ENCODE measurements at places on chromosomes 2 and 18.

- no peak for DNase-seq
Measured at GRCh38 chr18:50847192-50847591, 27.4 kb upstream of the MRO start.

DNA sequence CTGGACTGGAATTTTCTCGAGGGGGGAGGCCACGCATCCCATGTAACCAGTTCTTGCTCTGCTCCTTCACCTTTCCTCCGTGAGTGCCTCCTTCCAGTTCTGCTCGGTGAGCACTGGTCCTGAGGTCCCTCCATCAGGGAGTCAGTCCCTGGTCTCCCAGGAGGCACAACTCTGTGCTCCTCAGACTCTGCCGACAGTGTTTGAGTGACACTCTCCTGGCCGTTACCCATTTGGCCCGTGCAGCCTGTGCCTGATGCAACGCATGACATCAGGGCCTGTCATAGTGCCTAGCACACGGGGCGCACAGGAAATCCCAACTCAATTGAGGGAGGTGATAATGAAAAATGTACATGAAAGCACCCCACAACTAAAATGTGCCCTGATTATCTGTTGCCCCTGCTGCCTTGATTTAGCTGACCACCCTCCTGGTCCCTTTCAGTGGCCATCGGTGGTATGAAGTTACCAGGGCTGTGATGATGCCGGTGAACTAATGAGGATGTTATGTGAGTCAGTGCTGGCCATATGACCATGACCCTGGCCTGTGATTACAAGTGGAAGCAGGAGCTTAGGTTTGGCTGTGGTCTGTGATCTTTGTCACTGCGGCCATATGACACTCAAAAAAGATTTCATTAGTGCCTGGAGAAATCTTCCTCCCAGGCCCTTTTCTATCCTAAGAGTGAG is 144.6 kb downstream of the TDRD15 start:
- DNase-seq: no peak

DNA sequence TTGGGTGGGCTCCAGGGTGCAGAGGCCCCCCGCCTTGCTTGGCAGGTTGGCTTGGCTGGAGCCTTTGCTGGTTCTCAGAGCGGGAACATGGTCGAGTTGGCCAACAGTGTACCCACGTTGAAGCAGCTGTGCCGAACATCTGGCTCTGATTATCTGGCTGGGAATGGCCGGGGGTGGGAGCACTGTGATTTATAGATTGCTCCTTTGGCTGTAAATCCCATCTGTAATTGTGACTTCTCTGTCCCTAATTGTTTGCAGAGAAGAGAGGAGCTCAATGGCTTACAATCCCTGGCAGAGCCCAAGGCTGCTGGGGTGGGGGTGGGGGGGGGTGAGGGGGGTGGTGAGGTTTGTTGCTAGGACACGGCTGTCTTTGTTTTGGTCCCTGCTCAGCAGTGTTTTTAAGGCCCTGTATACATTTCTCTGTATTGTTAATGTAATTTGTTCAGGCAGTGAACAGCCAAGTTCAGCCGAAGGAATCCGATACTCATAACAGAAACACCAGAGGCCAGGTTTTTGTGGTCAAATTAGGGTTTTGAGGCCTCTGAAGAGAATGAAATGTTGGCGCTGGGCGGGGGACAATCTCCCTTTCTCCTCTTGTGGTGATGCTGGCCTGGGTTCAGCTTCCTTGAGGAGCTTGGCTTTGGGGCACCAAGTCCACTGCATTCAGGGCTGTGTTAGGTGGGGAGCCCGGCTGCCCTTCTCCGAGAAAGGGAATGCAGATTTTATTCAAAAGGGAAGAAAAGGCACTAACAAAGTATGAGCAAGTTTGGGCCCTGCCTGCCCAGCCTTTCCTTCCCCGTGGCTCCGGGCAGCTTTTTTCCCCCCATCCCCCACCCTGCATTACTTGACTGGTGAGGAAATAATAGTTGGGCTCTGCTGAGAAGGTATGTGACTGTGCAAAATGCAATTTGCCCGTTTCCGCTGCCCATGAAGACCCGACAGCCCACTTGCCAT is 82.5 kb downstream of the TCF7L1 start:
- DNase-seq: no peak

DNA sequence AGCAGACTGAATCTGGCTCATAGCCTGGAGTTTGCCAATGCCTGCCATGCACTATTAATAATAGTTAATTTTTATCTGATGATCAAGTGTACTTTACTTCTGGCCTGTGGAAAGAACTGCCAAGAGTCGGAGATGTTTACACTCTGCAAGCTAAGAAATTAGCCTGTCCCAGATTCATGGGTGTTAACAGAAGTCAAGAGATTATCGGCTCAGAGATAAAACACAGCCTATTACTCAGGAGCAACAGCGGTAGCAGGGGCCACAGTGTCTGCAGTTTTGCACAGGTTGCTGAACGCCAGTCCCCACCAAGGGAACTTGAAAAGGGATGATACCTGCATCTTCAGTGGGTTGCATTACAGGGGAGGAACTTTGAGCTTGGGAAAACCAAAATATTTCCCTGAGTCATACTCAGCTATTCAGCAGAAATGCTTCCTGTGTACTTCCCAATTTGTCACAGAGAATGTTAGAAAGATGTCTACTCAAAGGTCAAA is 4.3 kb upstream of the ADI1 start:
- no peak for DNase-seq

GRCh38 chr18:3266062-3266608 is 4.2 kb downstream of the MYL12B start:
- no peak for DNase-seq

- no peak for DNase-seq
Measured at GRCh38 chr2:168766600-168766999, 35.8 kb upstream of the NOSTRIN start.

DNA sequence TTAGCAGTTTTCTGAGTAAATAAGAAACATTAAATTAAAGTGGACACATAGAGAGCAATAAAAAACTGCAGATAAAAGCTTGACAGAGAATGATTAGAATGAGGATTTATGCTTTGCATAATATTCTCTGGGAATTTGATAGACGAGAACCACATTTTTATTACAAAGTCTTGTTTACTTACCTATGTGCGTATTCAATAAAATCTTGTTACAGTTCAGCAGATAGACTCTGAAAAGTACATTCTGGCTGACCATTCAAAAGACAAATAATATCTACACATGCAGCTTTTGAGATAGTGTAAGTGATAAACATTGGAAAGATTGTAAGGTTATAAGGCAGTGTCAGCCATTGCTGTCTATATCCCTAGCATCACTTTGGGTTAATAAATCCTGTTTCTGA is 381.6 kb downstream of the NYAP2 start:
- no peak for DNase-seq

DNA sequence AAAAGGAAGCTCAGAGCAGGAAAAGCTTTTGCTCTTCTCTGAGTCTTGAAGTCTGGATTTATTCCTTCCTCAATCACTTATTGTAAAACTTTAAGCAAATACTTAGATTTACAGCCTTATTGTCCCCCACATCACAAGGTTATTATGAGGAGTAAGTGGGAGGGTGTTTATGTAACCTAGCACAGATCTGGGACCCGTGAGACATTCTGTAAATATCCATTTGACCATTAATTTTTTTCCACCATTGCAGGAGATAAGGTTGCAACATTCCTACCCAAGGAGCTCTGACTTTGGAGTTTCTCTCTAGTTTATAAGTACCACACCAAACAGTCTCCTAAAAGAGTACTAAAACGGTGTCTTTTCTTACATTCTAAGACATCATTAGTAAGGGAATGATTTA is 52.1 kb upstream of the CTIF start:
- DNase-seq: no peak

- no peak for DNase-seq
Measured at GRCh38 chr2:180679693-180680092, 300.7 kb upstream of the UBE2E3 start.

DNA sequence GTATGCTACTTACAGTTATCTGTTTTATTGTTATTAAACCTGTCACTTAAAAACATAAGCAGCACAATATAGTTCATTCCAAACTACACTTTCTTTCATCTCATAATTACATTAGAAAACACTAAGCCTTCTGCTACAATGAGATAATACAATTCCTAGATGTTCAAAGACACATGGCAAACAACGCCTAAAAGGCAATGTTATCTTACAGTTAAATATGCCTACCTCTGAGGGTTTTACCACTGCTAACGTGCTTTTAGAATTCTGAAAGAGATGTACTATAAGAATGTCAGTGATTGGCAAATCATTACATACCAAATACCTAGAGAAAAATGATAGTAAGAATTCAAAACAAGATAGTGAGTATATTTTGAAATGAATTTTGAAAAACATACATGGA is 46.8 kb upstream of the SPOPL start:
- no peak for DNase-seq

- DNase-seq: no peak
Measured at GRCh38 chr18:57727952-57728807, 74.9 kb downstream of the ATP8B1 start.

GRCh38 chr2:236088368-236089057 is 79.7 kb downstream of the GBX2 start:
- DNase-seq: no peak

- no peak for DNase-seq
Measured at GRCh38 chr2:157922815-157923214, 46.7 kb upstream of the ACVR1 start.

GRCh38 chr2:143410082-143410897 is 281.1 kb downstream of the ARHGAP15 start:
- DNase-seq: no peak

DNA sequence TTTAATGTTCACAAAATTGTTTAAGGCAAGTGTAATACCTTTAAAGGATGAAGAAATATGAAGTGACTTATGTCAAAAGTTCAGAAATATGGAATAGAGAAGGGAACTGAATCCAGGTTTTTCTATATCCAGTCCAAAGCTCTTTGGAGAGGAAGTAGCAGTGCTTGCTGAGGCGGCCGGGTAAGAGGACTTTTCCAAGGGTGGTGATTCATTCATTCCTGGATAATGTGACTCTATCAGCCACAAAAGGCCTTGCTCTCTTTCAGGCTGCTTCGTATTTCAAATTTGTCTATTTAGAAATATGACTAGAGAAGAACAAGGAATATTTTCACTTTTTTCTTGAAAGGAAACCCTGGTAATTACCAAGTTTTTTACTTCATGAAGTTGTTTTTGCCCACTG is 830.1 kb upstream of the ZEB2 start:
- DNase-seq: no peak

DNA sequence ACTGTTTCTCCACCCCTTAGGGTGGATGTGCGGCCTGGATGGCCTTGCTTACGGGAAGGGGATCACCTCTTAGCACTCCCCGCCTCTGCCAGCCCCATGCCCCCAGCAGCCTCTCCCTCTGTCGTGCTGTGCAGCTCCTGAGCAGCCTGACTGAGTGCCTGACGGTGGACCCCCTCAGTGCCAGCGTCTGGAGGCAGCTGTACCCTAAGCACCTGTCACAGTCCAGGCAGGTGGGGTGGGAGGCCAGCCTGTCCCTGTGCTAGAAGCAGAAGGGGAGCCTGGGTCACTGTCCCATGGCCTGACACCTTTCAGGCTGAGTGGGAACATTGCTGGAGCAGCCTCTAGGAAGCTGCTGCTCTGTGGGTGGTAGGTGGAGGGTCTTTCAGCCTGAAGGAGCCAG is 5.2 kb downstream of the TMEM214 start:
- DNase-seq: no peak

GRCh38 chr2:223161873-223162458 is 110.0 kb downstream of the KCNE4 start:
- no peak for DNase-seq

DNA sequence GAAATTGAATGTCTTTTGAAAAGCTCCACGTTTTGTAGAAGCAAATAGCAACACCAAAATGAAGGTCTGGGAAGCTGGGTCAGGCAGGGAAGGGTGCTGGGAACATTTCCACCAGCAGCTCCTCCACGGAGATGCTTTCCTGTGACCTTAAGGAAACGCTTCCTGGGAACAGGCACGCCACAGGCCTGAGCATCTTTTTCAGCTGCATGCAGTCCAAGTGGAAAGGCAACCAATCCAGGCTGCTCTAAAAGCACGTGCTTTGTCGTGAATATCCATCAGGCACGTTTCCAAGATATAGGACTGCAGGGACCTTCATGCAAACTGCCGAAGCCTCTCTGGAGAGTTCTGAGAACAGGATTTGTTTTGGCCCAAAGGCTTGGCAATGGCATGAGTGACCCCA is 109.3 kb downstream of the KLHL29 start:
- no peak for DNase-seq

DNA sequence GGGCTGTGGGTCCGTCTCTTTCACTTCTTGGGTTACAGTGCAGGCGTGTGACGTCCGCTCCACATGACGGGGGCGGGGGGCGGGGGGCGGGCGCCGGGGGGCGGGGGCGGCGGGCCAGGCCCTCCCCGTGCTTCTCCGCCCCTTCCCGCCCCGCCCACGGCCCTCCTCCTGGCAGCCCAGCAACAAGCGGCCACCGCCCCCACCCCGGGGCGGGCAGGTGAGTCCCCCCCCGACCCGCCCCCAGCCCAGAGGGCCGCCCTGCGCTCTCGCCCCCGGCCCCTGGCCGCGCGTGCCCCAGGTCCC is 3.6 kb downstream of the ZNF516 start:
- DNase-seq: peak; percentile 61

GRCh38 chr2:219155054-219155644 is 5.5 kb downstream of the NHEJ1 start:
- DNase-seq: no peak

DNA sequence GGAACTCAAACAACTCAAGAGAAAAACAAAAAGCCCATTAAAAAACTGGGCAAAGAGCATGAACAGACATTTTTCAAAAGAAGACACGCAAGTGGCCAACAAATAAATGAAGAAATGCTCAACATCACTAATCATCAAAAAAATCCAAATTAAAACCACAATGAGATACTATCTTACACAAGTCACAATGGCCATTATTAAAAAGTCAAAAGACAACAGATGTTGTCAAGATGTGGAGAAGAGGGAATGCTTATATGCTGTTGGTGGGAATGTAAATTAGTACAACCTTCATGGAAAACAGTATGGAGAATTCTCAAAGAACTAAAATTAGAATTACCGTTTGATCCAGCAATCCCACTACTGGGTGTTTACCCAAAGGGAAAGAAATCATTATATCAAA is 15.1 kb downstream of the LMAN1 start:
- DNase-seq: no peak

DNA sequence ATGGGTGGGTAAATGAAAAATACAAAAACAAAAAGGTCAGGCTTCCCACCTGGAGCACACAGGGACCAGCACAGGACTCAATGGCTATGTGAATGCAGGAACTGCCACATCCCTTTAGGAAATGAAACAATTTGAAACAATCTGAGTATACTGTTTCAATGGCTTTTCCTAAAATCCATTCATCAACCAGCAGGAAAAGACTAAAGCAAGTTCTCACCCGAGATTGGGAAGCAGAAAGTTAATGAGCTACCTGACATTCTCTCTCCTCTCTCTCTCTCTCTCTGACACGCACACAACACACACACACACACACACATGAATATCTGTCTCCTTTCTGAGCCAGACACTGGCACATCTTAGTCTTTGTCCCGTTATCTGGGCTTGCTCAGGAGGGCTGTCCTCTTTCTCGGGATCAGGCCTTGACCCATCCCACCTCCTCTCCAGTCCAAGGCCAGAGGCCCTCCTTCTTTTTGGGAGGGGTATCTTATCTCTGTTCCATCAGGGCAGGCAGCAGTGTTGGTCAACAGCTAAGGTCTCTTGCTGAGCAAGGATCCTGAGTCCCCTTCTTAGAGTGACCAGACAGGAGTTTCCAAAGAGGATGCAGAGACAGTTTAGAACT is 11.6 kb upstream of the LRRFIP1 start:
- no peak for DNase-seq

All from GM12891 (cell line).